NCI-H510A (cell line): ENCODE measurements at places on chromosomes 4 and X.
A peak's percentile ranks its signal among the peaks of the same experiment; 100 is the strongest.

GRCh38 chr4:70463335-70463734 lies 8.7 kb upstream of the MUC7 start:
- no peak for DNase-seq

GRCh38 chr4:154559494-154560418 lies 3.1 kb upstream of the FGB start:
- DNase-seq: no peak

GRCh38 chr4:17400686-17401085 lies 111.2 kb downstream of the QDPR start:
- DNase-seq: no peak

DNA sequence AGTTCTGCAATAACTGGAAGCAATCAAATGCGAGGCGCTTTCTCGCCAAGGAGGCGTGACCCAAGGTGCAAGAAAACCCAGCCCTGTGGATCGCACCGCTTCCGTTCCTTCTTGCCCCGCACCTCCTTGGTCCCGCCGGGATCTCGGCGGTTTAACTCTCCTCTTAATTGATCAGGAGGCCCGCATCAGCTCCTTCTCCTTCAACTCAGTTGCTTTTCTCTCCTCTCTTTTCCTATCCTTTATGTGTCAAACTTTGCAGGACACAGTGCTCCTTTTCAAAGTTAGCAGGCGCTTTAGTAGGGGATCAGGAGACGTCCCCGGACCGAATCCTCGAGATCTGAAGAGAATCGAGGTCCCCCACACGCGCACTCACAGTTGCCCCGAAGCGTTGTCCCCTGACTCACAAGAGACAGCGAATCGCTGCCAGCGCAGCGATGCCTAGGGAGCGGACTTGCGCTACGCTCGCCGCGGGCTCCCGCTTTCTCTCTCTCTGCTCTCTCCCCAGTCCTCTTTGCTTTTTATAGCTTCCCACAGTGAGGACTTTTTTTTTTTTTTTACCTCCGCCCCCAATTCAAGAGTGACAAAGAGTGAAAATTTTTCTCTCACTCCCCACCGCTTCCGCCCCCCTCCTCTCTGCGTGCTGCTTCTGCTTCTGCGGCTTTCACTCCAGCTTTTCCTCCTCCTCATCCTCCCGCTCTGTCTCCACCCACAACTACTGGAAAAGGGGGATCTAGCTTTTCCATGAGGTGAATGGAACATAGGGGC lies at the start of gene DKK2:
TSS of gene DKK2 (minus strand) at position 495 of the 765 bp plus-strand sequence. CDS start 722 bp downstream, outside the sequence.
- no peak for DNase-seq

DNA sequence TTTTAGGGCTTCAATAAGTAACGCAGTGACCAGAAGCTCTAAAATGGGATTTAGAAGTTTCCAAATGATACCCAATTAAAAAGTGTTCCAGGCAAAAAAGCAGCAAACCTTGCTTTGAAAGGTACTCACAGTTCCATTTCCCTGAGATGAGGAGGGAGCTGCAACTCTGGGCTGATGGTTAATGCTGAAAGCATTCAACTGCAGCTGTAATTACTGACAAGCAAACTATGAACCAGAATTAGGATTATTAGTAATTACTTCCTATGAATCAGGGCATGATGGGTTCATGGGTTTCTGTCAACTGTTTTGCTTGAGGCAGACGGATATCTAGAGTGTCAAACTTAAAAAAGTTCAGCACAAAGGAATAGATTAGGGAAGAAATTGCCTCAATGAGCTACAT lies 357.4 kb downstream of the STIM2 start:
- no peak for DNase-seq

DNA sequence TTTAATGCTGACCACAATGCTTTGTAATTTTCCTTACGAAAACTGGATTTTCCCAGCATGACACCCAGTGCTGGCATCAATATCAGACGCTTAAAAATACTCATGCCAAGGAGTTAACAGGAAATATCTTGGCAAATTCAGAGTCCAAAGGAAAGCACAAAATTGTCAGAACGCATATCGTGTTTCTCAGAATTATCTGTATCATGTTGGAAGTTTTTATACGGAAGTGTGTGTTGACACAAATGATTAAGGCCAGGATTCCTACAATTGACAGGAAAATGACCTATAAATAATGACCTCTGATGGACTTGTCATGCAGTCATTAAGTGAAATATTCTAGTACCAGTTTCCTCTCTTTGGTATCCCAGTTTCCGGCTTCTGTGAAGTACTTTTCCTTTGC lies 132.1 kb upstream of the TLL1 start:
- no peak for DNase-seq

DNA sequence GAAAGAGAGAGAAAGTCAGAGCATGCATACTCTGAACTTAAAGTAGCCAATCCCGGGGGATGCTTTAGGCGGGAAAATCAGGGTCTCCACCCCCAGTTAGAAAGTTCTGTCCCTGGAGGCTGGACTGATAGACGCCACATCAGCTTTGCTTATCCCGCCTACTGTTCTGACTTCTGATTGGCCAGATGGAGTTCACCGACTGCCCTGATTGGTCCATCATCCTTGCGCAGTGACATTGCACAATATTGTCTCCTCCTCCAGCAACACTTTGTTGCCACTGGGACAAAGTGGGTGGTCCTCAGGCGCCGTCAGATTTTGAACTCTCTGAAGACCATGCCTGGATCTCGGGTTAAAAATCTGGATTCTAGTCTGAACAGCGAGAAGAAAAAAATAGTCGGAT lies 50.3 kb downstream of the SSX3 start:
- DNase-seq: no peak

DNA sequence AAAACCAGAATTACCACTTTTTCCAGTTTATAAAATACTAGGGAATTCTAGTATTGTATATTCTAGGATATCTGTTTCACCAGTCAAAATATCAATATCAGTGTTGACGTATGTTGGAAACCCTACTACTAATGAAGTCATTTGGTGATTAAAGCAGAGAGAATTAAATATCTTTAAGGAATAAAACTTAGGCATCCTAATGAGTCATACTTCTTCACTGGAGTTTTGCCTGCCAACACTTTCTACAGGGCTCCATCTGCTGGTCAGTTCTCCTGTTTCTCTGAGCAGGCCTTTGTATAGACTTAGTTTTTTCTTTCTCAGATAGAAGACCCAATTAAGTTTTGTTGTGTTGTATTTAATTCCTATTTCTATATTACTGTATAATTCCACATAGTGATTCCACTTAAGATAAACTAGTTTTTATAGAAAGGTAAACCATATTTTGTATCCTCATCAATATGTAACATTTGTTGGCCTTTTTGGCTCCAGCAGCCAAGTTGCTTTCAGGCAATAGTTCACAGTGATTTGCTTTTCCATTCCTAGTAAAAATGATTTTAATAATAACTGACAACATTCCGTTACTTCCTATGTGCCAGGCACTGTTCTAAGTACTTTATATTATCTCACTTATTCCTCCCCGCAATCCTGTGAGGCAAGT lies 3.5 kb downstream of the AP1AR start:
- DNase-seq: no peak

DNA sequence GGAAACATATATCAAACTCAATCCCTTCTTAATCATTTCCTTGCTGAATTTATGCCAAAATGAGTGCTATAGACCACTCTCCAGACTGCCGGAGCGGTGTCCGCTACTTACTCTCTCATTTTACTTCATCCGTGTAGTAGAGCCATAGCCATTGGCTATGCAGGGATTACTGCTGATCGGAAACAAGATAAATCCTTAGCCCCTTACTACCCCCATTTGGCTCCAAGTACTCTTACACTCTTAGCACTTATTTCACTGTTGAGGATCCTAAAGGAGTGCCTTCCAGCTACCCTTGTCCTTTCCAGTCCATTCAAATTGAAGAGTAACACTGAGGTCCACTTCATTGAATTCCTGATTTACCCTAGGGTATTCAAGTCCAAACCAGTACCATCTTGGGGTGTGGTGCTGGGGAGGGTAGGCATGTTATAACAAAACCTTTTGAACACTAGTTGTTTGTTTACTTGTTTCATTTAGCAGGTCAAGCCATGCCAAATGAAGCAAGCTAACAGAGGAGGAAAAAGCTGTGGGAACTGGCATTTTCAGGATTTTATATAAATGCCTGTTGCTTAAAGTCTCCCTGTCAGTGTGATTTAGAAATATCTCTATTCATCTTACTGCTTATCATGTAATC lies 715.1 kb downstream of the FSTL5 start:
- DNase-seq: no peak

- DNase-seq: no peak
Measured at GRCh38 chr4:3656416-3657356, 109.5 kb upstream of the ADRA2C start.

DNA sequence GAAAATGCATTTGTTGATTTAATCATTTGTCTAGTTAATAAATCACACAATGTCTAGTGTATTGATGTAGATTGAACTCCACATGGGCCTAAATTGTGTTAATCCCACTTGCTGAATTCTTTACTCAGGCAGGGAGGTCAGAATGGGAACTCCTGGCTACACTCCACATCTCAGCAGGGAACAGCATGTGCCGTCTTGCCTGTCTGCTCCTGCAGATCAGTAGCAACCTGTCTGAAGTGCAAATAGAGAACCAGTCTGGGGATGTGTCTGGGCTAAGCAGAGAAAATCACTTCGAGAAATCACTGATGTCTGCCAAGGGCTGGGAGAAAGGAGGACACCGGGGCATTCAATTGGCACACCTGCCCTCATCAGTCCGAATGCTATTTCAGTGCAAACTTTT lies 16.5 kb upstream of the MXRA5 start:
- no peak for DNase-seq

GRCh38 chrX:150372280-150372679 lies 9.2 kb downstream of the MAMLD1 start:
- no peak for DNase-seq

DNA sequence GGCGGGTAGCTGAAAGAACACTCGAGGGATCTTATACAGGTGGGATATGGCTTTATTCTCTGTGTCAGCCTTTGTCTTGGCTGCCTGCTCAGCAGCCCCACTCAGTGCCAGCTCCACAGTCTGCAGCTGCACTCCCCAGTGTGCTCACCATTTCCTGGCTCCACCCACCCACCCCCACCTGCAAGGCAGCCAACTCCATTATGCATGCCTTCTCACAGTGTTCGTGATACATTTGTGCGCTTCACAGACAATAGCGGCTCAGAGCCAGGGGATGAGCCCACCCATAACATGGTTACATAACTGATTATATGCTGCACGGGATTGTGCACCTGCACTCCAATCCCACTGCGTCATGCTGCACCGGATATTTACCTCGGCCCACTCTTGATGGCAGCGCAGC lies 8.8 kb upstream of the TMEM128 start:
- no peak for DNase-seq

GRCh38 chrX:117305168-117305766 lies 811.3 kb downstream of the KLHL13 start:
- DNase-seq: no peak

- no peak for DNase-seq
Measured at GRCh38 chrX:10073671-10074070, 83.1 kb upstream of the CLCN4 start.

- no peak for DNase-seq
Measured at GRCh38 chr4:113636438-113636818, 125.1 kb downstream of the CAMK2D start.

- no peak for DNase-seq
Measured at GRCh38 chr4:83128240-83128929, 13.9 kb upstream of the PLAC8 start.

- DNase-seq: no peak
Measured at GRCh38 chr4:24693636-24694035, 101.7 kb upstream of the SOD3 start.

DNA sequence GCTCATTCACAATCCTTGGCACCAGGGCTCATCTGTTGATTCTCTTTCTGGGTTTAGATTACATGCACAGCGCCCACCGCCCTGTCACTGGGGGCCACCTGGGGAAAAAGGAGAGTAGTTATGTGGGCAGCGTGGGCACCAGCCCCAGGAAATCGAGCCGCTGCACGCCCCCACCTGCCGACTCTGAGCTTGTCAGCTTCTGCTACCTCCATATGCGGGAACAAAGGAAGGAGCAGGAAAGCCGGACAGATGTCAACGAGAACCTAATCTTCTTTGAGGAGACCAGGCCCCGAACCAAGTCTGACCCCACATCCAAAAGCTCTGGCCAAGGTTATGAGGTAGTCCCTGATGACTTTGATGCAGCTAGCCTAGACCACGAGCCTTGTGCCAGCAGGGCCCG lies 31.0 kb upstream of the PRPS1 start:
- DNase-seq: no peak

DNA sequence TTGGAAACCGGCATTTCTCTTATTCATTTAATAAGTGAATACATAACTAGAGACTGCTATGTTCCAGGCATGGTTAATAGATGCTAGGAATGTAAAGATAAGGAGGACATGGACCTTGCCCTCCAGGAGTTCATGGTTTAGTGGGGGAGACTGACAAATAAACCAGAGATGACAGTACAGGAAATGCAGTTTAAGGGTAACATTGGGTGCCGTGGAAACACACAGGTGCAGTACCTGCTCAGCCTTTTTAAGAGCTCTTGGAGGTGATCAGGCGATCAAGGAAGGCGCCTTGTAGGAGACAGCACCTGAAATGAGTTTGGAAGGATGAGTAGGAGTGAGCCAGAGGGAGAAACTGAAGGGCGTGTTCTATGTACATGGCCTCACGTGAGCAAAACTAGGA lies 145.8 kb downstream of the AASDH start:
- no peak for DNase-seq

- no peak for DNase-seq
Measured at GRCh38 chrX:118545510-118545909, 49.9 kb downstream of the DOCK11 start.

DNA sequence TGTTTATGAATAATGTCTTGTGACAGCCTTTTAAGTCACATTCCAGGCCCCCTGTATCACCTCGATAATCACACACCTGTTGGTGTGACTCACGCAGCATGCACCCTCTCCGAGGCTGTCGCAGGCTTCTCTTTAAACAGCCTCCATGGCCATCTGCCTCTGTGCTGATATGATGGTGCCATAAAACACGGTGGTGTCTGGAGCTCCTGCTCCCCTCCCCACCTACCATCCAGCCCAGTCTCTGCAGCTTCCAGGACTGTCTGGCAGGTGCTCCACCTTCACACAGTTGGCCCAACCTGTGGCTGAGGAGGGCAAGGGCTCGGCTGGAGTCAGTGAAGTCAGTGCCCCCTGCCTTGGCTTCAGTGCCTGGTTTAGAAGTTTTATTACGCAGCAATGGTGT lies 173.8 kb upstream of the RPL34 start:
- peak; percentile 48 for DNase-seq

- no peak for DNase-seq
Measured at GRCh38 chr4:15586066-15586465, 69.1 kb downstream of the FBXL5 start.

- no peak for DNase-seq
Measured at GRCh38 chr4:7842384-7843279, 97.0 kb downstream of the AFAP1 start.
